Choroid plexus epithelial cell (primary cell): ENCODE measurements at places on chromosomes 3 and 15.

GRCh38 chr15:42069025-42069424 is 25.3 kb downstream of the PLA2G4D start:
- DNase-seq: no peak

DNA sequence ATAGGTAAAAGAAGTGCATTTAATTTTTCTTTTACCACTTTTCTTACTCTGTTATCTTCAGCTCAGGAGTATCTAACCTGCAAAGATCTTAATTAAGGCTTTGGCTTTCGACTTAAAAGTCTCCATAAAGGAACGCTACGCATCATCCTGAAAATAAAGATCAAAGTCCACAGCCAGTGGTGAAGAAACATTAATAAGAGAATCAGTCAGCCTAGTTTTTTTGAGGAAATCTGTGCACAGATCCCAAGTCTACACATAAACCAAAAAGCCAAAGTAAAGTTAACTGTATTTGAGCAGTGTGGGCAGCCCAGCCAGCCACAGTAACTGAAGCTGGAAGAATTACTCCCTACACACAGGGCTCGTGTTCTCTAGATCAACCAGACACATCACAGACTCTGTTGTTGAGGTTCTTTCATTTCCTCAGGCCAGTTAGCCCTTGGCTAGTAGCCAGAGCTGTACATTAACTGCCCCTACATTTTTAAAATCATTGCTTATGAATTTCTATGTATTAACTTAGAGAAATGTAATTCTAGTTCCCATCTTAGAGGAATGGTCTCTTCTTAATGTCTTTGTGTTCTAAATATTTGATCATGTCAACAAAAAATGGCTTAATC is 6.9 kb downstream of the LRRC2 start:
- no peak for DNase-seq

DNA sequence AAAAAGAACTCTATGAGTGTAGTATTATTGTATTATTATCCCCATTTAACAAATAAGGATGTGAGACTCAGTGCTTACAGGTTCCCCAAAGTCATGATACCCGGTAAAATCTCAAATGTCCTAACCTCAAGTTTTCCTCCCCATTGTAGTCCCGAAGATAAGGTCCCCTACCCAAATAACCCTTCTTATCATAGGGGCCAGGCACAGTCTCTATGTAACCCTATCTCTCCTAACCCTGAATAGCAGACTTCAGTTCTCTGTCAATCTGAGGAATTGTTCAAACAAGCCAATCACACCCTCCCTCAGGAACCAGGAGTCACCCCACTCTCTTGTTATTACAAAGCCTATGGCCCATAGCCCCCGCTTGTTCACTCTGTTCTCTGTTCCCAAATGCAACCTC is 10.5 kb upstream of the SUSD5 start:
- no peak for DNase-seq

- DNase-seq: no peak
These were observed 104.5 kb downstream of the IGF2BP2 start for GRCh38 chr3:185720326-185720725.

GRCh38 chr3:110562621-110563020 is 509.0 kb upstream of the NECTIN3 start:
- no peak for DNase-seq
